ENCODE measurements at places on chromosomes 13 and 19.

GRCh38 chr13:104466016-104466415 is 1399.8 kb upstream of the SLC10A2 start:
- no peak for DNase-seq

DNA sequence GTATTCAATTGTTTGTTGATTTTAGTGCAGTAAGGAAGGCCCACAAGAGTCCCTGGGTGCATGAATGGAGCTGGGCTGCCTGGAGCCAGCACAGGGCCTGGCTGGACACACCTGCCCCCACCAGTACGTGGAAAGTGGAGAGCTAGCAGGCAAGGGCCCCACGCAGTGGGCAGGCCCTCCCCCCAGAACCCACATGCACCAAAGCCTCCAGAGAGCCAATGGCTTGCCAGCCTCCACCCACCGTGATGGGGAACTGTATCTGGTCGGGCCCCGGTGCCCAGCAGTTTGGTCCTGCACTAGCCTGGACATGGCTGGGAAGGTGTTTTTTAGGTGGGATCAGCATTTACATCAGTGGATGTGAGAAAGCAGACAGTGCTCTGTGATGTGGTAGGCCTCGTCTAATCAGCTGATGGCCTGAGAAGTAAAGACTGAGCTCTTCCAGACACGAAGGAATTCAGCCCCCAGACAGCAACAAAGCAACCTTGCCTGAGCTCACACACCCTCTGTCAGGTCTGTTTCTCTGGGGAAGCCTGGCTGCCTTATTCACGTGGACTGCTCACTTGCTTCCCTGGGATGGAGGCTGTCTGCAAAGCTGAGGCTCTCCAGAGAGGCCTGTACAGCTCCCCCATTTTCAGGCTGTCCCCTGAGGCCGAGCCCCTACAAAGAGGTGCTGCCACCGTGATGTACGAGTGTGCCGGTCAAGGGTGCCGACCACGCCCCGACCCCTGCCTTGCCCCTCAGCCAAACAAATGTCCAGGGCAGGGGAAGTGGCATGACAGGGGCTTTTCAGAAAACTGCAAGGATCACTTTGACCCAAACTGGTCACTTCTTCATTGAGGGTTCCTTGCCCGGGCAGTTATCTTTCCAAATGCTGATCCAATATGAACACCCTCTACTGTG is 27.5 kb downstream of the RAB20 start:
- no peak for DNase-seq

DNA sequence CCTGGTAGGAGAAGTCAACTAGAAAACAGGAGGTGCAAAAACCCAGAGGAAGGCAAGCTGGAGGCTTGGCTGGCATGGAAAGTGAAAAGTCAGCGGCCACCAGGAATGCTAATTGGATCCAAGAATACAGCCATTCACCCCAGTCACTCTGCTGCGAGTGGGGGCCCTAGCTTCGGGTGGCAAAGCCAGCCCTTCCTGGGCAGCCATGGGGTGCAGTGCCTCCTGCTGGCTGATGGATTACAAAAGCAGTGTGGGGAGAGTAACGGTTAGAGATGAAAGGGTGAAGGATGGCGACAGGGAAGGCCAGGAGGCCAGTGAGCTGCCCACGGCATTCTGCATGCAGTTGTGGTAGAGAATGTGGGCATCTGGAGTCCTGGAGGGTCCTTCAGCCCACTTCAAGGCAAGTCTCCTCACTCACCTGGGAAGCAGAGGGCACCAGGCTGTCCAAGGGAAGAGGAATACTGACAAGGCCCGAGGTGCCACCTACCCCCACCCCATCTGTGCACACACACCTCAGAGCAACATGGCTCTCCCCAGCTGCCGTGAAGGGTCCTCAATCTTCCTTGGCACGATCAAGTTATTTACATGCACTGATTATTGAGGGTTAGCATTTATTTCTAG is 20.3 kb upstream of the EPHX3 start:
- peak; percentile 72 for DNase-seq

DNA sequence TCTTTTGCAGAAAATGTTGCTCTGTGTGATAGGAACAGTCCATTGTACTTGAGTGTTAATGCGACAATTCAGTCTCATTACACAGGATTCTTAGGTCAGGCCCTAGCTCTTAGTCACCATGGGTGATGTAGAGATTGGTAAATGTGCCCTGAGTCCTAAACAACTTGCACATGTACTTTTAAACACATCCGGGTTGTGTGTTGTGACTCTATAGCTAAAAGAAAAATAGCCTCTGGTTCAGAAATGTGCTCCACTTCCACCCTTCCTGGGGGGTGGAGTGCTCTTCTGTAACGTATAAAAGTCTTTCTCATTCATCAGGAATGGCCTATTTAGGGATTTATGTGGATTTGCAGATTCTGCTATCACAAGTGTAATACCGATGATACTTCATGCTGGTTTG is 5.2 kb downstream of the SPATA13 start:
- peak; percentile 34 for DNase-seq

DNA sequence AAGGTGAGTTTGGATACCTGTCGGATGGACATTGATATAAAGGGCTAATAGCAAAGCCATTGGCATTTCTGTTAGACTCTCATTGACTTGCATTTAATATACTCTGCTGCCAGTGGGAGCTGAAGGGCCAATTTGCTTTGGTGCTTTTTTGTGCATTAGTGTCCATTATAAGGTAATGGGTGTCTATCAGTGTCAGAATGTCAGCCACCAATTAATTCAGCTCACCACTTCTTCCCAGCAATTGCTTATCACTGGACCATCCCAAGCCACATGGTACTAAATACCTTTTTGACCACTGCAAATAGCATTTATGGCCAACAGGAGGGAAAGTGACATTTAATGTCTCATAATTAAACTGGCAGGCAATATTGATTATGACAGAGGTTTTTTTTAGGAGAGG is 317.8 kb downstream of the TEX29 start:
- DNase-seq, result no peak

GRCh38 chr19:42683917-42684513 is 56.3 kb downstream of the PSG3 start:
- peak; percentile 43 for DNase-seq

DNA sequence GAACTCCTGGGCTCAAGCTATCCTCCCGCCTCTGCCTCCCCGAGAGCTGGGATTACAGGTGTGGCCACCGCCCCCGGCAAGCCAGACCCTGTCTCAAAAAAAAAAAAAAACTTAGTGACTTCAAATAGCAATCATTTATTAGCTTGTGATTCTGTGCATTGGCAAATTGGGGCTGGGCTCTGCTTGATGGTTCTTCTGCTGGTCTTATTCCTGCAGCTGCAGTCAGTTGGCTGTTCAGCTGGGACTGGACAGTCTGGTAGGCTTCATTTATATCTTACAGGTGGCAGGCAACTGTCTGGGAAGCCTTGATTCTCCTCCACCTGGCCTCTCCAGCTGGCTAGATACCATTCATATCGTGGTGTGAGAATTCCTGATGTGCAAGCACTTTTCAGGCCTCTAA is 7.4 kb downstream of the DHDH start:
- DNase-seq, result no peak

- no peak for DNase-seq
Observed at GRCh38 chr13:99289674-99290337, 17.4 kb downstream of the GPR183 start.

DNA sequence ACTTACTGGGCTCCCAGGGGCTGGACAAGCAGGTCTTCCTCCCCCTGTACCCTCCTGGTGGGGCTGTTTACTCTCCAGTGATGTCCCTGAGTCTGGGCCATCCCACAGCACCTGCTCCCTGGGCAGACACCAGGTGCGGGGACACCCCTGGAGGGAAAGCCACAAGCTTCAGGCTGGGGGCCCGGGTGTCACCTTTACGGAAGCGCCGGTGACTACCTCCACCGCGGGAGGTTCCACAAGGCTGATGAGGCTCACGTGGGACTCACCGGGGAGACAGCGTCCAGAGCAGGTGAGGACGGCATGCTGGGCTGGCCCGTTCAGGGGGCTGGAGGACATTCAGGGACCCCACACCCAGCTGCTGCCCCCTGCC is 24.9 kb downstream of the NFILZ start:
- no peak for DNase-seq

GRCh38 chr13:24745861-24746617 is 17.9 kb upstream of the RNF17 start:
- DNase-seq, result no peak
